ENCODE measurements at places on chromosomes 3 and 15.

- DNase-seq, result peak; percentile 31
These were observed 5.0 kb downstream of the BCL2A1 start for GRCh38 chr15:79965846-79966630.

DNA sequence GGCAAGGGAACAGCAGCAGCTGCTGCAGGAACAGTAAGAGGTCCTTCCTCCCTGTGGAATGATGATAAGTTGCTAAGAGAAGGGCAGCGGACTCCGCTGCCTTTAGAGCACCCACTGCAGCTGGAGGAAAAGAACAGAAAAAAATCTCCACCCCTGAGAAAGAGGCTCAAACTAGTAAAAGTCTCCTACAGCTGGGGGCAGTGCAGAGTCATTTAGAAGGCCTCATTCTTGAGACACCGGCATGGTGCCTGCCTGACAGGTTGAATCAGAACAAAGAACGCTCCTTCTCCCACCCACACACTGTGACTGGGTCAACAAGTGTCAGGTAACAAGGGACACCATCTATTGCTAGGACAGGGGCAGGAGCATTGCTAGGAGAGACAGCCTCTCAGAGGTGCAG lies 188.4 kb downstream of the ABHD5 start:
- peak; percentile 27 for DNase-seq

- DNase-seq, result no peak
These were observed 5.9 kb downstream of the EHD4 start for GRCh38 chr15:41966414-41966812.

GRCh38 chr3:86960550-86960949 lies 30.4 kb downstream of the VGLL3 start:
- DNase-seq, result no peak

- DNase-seq, result no peak
These were observed 206.1 kb downstream of the PDZRN3 start for GRCh38 chr3:73418681-73419080.

- DNase-seq, result no peak
These were observed 36.3 kb upstream of the TMEM42 start for GRCh38 chr3:44825264-44825925.

- no peak for DNase-seq
These were observed 35.5 kb downstream of the PTH1R start for GRCh38 chr3:46912986-46913385.

DNA sequence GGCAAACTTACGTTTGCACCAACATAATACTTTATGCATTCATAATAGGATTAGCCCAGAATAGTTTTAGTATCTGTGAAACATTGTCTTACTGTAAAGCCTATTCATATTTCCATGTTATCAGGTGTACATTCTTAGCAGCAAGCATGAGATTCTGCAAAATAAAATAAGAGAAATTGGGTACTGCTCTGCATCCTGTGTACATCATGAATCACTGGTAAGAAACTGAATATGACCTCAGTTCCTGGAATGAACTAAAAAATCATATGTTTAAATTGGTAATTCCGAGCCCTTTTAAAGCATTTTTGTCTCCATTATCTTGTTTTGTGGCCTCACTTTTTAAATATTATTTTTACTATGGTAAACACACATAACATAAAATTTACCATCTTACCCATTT lies 605.1 kb downstream of the ROBO1 start:
- no peak for DNase-seq

DNA sequence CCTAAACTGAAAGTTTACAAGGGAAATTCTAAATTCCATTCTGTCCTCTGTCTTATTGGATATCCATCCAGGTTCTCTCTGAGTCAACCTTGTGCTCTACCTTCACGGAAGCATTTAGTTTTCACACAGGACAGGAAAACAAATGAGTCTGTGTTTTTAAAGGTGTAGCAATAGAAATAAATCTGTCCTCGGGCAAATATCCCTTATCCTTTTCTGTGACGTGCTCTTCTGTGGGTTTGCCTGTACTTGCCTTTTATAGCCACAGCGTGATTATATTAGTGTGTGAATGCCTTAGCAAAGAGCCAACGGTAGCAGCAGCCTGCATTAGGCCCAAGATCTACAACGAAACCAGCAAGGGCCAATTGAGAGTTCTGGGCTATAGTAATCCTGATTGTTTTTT lies 127.2 kb upstream of the PLSCR5 start:
- DNase-seq, result no peak

- DNase-seq, result no peak
These were observed 16.1 kb downstream of the GPR87 start for GRCh38 chr3:151300539-151300938.

GRCh38 chr3:59609657-59610348 lies 560.0 kb upstream of the CFAP20DC start:
- DNase-seq, result no peak

- DNase-seq, result no peak
These were observed 39.1 kb upstream of the OSBPL11 start for GRCh38 chr3:125634336-125634950.

GRCh38 chr3:124078953-124079911 lies 87.3 kb upstream of the ROPN1 start:
- DNase-seq, result peak; percentile 50

- DNase-seq, result no peak
These were observed 75.6 kb downstream of the FAM174B start for GRCh38 chr15:92579931-92580470.

DNA sequence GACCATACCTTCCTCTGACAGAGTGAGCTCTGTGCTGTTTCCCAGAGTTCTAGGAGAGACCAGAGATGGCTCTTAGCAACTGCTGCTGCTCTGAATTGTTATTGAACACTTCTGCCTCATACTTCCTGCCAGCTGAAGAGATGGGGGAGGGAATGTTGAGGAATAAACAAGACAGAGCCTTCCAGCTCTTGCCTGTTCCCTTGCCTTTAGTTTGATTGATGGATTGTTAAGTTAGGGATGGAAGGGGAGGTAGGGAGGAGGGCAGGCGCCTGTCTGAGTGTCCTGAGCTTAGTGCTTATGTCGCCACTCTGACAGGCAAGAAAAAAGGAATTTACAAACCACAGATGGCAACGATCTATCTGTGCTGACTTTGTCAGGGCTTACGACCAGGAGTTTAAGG lies 42.8 kb downstream of the ZNF609 start:
- DNase-seq, result peak; percentile 56

GRCh38 chr15:89150287-89150686 lies 62.0 kb downstream of the ABHD2 start:
- no peak for DNase-seq

DNA sequence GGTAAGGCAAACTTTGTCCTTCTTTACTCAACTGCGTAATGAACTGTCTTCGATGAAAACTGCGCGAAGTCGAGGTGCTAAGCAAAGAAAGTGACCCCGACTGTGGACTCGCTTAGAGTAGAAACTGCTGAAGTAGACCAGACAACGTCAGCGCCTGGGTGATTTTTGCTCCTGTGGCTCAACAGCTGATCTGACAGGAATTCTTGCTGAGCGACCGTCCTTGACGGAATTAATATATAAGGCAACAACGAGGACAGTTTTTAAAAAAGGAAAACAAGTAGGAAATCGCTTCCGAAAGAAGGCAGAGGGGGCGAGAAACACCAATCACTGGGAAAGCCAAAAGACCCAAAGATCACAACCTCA lies 541 bp downstream of the RPS27L start:
- no peak for DNase-seq

GRCh38 chr3:29521293-29521692 lies 240.4 kb downstream of the RBMS3 start:
- no peak for DNase-seq

DNA sequence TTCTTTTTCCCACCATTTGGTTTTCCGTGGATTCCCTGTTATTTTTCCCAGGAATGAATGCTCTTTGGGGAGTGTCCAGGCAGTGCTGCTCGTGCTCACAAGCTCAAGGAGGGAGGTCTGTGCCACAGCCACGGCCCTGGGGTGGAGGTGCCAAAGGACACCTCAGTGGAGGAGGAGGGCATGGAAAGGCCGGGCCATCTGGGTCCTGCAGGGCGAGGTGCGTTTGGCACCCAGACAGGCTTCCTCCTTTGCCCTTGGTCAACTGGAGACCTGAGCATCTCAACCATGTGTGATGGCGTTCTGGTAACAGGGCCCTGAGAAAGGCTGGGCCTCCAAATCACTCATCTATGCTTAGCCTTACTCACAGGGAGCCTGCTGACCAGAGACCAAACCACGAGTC lies 25.4 kb downstream of the KY start:
- no peak for DNase-seq

- DNase-seq, result no peak
These were observed 120.0 kb downstream of the EEFSEC start for GRCh38 chr3:128273109-128273840.

- DNase-seq, result no peak
These were observed 16.0 kb downstream of the ANKRD28 start for GRCh38 chr3:15781637-15782402.

GRCh38 chr3:6542795-6543194 lies 318.1 kb upstream of the GRM7 start:
- no peak for DNase-seq

DNA sequence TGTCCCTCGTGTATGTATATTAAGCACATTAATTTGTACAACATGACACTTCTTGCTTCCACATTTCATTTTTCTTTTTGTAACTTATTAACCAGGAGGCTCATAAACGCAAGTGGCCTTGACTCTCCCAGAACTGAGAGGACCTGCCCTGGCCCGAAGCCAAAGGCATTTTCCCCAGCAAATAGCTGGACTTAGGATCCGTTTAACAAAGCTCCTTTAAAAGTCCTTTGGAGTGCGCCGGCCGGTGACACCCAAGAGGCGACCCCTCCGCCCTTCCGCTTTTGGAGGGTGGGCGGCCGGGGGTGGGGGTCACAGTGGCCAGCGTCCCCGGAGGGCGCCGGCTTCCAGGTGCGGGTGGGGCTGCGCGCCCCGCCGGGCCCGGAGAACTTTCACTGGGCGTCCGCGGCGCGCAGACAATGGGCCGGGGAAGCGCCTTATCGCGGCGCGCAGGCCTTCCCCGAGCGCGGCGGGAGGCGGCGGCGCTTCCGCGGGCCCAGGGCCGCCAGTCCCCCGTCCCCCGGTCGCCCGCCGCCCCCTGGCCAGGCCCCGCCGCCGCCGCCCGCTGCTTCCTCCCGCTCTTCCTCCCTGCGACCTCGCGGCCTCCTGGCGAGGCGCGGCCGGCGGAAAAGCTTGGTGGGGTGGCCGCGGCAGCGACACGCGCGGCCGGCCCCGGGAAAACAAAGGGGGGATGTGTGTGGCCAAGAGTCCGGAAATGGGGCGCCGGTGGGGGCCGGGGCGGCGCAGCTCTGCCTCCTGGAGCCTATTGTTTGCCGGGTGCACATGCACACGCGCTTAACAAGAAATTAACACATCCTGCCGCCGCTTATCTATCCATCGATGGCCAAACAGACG lies 613.4 kb downstream of the MCTP2 start:
- DNase-seq, result no peak

GRCh38 chr3:40969756-40970466 lies 229.4 kb upstream of the CTNNB1 start:
- peak; percentile 42 for DNase-seq

DNA sequence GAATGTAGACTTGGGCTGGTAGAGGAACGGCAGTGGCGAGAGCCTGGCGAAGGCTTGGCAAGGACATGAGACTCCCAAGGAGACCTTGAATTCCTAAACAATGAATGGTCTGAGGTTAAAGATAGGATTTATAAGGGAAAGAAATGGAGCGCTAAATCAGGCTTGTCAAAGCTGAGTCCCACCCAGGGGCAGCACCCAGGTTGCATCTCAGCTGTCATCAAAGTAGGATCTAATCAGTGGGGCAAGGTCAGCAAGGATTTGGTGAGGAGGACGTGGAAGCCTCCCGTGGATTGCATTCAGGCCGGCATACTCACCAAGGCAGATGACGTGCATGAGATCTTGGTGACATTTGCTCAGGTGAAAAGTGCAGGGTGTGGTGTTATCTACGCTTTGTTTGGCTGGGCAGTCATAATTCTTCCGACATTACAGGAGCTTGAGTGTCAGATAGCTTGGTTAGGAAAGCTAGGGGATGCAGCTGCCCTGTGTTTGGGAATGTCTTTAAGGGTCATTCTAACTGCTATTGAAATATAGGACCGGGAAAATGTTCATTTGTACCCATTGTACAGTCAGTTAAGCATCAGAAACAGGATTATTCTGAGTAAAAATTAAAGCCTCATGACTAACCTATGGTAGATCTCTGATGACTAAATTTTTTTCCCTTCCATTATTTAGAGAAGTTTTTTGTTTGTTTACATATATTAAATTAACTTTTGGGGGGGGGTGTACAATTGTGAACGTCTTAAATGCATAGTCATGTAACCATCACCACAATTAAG lies 99.4 kb upstream of the TSC22D2 start:
- DNase-seq, result peak; percentile 29

DNA sequence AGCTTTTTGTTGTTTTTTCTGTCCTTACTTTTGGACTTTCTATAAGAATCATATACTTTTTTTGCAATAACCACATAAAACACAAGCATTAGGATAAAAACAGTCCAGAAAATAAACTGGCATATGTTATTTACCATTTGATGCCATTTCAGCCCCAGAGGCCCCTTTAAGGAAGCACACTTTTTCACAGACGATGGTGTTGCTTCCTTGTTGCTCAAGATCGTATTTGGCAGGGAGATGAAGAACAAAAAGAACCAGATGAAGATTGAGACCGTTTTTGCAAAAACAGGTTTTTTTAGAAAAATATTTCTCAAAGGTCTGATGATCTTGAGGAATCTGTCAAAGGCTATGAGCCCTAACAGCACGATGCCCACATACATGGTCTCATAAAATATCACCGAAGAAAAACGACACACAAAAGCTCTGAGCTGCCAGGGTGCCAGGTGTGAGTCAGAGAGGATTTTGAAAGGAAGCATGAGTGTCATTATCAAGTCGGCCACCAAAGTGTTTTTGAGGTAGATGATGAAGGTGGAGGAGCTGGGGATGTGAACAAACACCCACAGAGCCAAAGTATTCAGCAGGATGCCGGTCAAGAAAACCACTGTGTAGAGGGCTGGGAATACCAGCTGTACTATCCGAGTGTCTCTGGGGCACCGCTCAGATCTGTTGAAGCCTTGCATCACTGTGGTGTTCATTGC lies 902 bp downstream of the P2RY13 start:
- peak; percentile 67 for DNase-seq

DNA sequence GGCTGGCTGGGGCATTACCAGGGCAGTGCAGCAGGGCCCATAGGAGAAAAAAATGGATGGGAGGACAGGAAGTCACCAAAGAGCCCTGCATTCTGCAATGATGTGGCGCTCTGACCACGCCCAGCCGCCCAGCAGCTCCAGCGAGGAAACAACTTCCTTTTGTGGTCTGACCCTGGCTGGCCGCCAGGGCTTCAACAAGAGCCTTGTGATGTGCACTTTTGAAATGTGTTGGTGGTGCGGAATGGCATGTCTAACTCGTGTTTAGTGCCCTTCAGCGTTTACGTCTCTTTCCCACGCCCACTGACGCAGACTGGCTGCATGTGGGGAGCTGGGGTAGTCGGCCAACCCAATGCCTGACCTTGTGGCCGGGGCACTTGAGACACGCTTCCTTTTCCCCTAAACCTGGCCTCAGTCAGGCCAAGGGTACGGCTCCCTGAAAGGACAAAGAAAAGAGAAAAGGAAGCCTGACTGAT lies 81.9 kb upstream of the CTNNB1 start:
- DNase-seq, result peak; percentile 97

DNA sequence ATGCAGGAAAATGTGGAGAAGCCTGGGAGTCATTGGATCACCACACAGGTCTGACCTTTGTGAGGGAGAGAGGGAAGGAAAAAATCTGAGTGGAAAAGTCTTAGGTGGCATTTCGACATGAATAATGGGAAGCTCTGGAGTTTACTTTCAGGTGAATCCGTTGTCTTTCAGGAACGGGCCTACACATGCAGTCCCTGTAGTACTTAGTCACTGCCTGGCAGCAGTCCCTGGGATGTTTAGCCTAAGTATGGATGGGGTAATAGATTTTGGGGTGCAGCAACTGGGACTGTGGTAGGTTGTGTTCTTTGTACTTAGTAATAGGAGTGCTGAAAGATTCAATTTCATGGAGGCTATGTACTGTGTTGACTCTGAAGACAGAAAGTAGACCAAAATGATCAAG lies 227.5 kb upstream of the EPHA3 start:
- no peak for DNase-seq

Data from HT1080 (cell line).